HepG2 (cell line): ENCODE measurements at places on chromosomes 7 and 10. TPM values are rescaled to one million over a fixed set of nuclear protein-coding genes. Genes with fewer than 3 reads are reported as not detected.

Gene EN2
- not detected in 2 replicates for total RNA-seq

Gene CALHM1
- 0.04 TPM in 1 of 2 replicates, not detected in the other for total RNA-seq

Gene ARID5B
- 6.2 and 7.9 TPM in 2 replicates for total RNA-seq

Gene NCF1
- total RNA-seq: not detected in 2 replicates

Gene SNX10
- 26.0 and 43.1 TPM in 2 replicates for total RNA-seq

Gene TMEM196
- total RNA-seq: not detected in 2 replicates
